ENCODE measurements at places on chromosomes 12 and 14.
A peak's percentile ranks its signal among the peaks of the same experiment; 100 is the strongest.

DNA sequence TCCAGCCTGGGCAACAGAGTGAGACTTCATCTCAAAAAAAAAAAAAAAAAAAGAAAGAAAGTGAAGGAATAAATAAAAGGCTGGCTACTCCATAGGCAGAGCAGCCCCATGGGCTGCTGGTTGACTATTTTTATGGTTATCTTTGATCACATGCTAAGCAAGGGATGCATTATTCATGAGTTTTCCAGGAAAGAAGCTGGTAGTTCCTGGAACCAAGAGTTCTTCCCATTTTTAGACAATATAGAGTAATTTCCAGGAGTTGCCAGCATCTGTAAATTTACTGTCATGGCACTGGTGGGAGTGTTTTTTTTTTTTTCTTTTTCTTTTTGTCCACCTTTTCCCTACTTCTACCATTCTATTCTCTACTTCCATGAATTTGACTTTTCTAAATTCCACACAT lies 24.2 kb downstream of the FGD4 start:
- DNase-seq, result no peak

DNA sequence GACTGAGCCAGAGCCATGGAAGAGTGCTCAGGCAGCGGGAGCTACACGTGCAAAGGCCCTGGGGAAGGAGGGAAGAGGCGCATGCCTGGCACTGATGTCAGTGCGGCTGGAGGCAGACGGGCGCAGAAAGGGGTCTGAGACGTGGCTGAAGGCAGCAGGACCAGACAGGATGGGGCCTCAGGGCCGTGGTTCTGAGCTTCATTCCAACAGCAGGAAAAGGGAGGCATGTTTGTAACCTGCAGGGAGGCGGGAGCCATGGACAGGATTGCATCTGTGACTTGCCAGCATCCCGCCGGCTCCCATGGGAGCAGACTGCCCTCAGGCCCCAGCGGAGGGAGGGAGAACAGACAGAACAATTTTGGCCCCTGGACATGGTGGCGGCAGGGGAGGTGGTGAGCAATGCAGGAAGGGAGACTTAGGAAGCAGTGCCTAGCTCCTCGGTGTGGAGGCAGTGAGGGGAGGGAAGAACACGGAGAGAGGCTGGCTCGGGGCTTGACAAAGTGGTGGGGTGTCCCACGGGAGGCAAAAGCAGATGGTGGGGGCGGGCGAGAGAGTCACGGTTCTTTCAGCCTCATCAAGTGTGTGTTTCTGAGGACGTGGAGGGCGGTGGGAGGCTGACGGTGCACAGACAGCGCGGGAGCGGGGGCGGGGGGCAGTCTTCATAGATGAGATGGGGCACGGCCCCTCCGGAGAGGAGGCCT lies 33.3 kb upstream of the INF2 start:
- no peak for DNase-seq

DNA sequence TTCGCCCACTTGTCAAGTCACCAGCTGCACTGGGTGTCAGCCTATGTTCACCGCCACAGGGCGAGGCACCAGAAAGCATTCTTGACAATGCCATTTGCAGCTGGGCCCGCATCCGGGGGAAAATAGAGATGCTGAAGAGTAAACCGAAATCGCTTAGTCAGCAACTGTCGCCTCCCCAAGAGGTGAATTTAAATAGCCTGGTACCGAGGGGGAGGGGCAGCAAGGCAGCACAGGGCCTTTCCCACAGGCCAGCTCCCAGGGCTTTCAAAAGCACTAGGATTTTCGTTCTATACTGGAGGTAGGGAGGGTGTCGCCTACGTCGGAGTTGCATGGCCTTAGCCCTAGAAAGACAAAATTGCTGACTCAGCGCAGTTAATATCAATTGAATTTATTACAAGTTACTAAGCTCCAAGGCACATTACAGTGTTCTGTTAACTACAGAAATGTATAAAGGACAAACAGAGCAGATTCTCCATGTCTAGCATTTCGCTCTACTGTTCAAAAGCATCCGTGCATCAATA lies 4.3 kb downstream of the IRF2BPL start:
- no peak for DNase-seq

- DNase-seq, result peak; percentile 13
Observed at GRCh38 chr12:65740873-65741600, 83.2 kb upstream of the HMGA2 start.

- DNase-seq, result no peak
Observed at GRCh38 chr12:15631007-15631715, 158.0 kb downstream of the EPS8 start.

GRCh38 chr14:89600950-89601826 lies 184.2 kb upstream of the FOXN3 start:
- no peak for DNase-seq

DNA sequence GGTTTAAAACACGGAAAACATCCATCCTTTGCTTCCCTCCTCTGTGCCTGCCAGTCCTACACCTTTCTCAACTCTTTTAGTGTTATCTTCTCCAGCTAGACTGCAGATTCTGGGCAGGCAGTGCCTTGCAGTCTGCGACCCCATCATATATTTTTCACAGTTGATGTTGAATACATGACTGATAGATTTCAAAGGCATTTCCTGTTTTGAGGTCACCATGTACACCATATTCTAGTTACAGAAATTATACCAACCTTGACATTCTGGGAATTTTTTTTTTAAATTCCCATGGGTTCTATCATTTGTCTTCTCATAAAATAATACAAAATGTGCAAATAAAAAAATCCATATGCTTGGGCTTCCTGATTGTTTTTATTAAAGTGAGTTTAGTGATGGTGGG lies 16.6 kb downstream of the SOCS2 start:
- DNase-seq, result no peak

GRCh38 chr12:85076688-85077430 lies 40.7 kb downstream of the LRRIQ1 start:
- DNase-seq, result no peak

DNA sequence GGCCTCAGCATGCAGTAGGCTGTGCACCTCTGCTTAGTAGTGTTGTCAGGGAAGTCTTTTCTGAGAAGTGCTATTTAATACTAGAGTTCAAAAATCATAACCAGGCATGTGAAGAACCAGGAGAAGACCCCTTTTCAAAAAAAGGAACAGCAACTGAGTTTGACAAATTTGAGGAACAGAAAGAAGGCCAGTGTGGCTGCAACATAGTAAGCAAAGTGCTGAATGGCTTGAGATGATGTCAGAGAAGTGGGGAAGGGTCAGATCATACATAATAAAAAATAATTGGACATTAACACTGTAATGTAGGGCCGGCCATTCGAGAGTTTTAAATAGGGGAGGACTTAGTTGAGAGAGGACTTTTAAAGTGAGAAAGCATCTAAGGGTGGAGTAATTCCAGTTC lies 11.1 kb upstream of the CNTN1 start:
- DNase-seq, result no peak

GRCh38 chr14:76761136-76761959 lies at the start of gene VASH1:
Gene VASH1 (plus strand): TSS chr14:76761468. CDS start chr14:76762822, 1,354 bp downstream.
- peak; percentile 18 for DNase-seq

DNA sequence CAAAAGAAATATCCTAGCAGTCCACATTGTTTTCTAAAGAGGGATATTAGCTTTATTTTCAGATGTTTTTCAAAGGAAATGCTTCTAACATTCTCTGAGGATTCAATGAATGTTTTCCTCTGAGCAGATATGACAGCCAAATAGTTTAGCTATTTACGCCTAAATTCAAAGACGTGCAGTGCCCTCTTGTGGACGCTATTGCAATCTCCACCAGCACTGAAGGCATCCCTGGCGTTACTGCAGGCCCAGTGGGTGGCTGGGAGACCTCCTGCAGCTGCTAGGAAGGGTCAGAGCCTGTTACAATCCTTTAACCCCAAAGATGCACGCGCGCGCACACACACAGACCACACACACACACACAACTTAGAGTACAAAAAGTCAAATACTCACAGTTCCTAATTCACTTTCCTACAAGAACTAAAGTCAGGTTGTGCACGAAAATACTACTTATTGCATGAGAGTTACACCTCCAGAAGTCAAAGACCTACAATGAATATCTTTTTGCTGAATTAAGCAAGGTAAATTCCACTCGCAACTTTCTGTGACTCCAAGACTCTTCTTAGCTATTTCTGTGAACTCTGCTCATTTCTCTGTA lies 589.3 kb upstream of the TMEM132C start:
- DNase-seq, result peak; percentile 5

DNA sequence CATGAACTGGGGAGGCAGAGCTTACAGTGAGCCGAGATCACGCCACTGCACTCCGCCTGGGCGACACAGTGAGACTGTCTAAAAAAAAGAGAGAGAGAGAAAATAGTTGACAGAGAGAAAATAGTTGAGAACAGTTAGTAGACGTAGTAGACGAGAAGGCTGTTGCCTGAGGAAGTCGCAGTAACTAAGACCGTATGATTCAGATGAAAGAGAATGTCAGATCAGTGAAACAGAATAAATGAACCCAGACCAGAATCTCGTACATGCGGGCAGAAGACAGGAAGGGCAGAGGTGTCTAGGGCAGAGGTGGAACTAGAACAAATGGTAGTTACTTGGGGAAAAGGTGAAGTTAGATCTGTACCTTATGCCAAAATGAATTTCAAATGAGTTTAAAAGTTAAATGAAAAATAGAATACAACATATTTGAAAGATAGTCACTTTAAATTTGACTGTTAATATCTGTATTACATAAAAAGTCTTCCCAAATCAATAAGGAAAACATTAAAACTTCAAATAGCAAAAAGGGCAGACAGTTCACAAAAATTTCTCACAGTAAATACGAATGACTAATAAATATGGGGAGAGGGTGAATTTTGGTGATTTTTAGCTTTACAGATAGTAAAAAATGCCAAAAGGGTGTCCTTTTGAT lies 17.7 kb downstream of the MDM2 start:
- no peak for DNase-seq

DNA sequence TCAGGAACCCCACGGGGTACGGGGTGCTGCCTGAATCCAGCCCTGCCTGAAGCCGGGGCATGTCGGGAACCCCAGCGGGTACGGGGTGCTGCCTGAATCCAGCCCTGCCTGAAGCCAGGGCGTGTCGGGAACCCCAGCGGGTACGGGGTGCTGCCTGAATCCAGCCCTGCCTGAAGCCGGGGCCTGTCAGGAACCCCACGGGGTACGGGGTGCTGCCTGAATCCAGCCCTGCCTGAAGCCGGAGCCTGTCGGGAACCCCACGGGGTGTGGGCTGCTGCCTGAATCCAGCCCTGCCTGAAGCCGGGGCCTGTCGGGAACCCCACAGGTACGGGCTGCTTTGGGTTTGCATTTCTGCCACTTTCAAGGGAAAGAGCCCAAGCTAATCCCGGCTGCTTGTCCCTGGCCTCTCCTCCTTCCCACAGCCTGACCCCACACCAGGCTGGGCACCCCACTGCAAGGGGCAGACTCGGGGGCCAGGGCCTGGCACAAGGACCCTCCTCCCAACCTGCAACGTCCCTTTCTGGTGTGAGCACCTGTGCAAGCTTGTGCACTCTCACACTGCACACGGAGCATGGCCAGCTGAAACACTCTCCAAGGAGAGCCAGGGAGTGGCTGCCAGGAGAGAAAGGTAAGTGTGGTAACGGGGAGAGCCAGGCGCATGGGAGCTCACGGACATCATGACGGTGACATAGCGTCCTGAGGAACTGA lies 5.6 kb upstream of the FBRSL1 start:
- no peak for DNase-seq

DNA sequence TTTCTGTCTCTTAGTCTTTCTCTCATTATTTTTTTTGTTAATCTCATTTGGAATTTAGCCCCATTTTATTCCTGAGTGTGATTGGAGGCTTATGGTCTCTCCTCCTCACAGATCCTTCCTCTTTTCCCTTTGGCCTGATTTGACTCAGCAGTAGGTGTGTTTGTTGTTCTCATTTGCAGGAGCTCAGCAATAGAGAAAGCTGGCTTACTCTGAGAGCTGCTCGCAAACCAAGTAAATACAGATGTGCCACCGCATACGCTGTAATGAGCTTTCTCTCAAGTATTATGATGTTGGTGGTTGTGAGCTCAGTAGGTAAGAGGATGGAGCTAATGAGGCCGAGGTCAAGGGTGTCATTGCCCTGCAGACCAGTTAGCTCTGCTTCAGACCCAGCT lies 206.5 kb downstream of the ETV6 start:
- DNase-seq, result no peak

- no peak for DNase-seq
Observed at GRCh38 chr12:122793685-122794106, 19.3 kb downstream of the CCDC62 start.

- no peak for DNase-seq
Observed at GRCh38 chr14:63268771-63269170, 50.0 kb downstream of the GPHB5 start.

- no peak for DNase-seq
Observed at GRCh38 chr14:34174973-34175372, 224.1 kb upstream of the EGLN3 start.

GRCh38 chr12:81146228-81147225 lies 68.6 kb downstream of the ACSS3 start:
- DNase-seq, result no peak

GRCh38 chr14:37566811-37567371 lies 28.2 kb downstream of the FOXA1 start:
- DNase-seq, result no peak

GRCh38 chr14:104948736-104949031 lies 24.0 kb downstream of the PLD4 start:
- no peak for DNase-seq

All from stimulated activated CD8-positive, alpha-beta memory T cell treated with anti-CD3 and anti-CD28 coated beads, Interleukin-4, amount 100 ng/mL, for 1 hour (primary cell).